Suppressor macrophage treated with lipopolysaccharide for 1 hour (primary cell): ENCODE measurements at places on chromosomes 4 and X.

DNA sequence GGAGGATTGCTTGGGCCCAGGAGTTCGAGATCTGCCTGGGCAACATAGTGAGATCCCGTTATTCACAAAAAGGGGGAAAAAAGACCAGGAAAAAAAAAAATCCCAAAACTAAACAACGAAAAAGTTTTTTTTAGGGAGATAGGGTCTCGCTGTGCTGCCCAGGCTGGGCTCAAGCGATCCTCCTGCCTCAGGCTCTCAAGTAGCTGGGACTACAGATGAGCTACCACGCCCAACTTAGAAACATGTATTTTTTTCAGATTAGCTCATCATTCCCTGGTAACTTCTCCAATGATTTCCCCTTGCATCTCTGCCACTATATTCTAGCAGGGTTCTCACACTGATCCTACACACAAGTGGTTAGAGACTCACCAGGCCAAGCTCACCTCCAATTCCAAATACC, 24.4 kb upstream of the IRAK1 start:
- peak; percentile 69 for DNase-seq

DNA sequence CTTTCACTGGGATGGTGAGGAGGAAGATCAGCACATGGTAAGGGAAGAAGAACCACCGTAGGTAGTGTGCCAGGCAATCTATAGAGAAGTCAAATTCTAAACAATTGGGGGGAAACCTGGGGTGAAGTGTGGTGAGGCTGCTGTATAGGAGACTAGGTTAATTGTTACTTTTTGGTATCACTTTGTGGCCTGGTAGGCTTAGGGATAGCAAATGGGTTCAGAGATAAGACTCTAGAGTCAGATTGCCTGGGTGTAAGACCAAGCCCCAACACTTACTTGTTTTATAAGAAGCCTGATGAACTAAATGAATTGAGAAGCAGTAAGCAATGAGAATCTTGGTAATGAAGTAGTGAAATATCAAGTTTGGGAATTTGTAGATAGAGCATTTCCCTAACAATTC, 8.7 kb downstream of the SMAD1 start:
- DNase-seq, result no peak

DNA sequence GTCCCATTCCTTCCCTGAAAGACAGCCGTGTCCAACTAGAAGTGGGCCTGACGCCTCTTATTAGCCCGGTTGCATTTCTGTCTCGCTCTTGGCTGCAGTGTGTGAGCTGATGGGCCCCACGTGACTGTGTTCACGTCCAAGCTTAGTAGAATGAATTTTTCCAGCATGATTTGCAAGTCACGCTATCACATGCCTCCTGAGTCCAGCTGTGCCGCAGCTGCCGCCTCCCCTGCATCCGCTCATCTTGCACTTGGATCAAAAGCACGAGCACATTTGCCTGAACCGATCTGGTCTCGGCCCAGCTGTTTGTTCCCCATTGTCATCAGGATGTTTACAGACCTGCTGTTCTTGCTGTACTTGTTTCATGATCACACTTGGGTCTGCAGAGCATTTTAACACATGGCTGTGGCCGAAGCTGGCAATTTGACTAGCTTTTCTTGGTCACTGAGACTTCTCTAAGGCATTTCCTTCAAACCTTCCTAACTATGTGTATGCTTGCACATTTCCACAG, 126.5 kb downstream of the KIT start:
- no peak for DNase-seq

DNA sequence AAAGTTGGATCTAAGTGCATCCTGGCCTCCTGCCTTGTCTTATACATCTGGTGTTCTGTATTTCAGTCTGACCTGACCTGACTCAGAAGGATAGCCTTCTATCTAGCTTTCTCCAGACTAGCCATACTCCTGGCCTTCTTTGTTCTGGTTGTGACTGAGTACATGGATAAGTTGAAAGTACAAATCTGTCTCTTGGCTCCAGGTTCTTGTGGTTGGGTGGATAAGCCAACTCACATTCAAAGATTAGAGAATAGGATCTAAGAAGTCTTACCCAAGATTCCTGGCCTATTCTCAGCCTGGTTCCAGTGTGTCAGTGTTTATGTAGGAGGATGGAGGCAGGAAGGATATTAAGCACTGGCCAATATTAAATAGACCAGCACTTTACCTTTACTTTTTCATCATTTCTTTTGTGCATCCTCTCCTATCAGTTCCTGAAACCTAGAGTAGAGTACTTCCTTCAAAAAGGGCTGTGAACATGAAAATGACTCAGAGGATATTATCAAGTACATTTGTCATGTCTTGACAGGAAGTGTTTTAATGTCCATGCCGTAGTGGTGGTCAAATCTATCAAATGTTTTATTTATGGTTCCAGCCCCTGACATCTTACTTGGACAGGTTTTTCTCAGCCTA, 123.5 kb downstream of the IL15 start:
- DNase-seq, result peak; percentile 22

GRCh38 chr4:26713563-26714151, 129.8 kb downstream of the TBC1D19 start:
- no peak for DNase-seq

DNA sequence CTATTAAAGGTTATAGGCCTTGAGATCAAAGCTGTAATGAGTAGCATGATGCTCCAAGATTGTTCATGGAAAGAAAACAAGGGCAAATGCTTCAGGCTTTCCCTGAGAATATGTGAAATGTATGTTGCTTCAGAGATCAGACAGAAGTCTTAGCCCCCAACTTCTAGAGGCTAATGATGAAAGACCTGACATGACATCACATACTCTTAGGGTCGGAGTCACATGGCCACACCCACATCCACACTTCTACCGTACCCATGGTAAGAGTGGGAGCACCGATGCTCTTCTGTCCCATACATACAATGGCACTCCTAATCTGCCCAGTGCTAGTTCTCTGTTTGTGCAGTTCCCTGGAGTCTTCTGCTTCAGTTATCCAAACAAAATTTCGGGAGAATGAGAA, 111.9 kb upstream of the ACSL4 start:
- DNase-seq, result peak; percentile 32

DNA sequence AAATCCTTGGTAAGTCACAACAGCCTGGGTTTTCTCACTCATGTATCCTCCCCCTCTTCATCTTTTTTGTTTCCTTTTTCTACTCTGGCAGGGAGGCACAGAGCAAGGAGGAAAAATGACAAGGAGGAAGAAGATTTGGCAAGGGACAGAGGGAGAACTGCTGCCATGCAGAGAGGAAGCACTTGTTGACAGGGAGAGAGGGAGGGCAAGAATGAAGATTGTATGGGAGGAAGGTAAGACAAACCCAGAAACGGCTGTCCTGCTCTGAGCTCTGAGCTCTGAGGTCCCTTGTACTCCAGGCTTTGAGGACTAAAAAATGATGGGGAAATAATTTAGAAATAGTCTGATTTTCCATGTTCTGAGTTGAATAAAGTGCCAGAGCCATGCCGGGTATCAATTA, 123.9 kb downstream of the DCHS2 start:
- DNase-seq, result no peak

DNA sequence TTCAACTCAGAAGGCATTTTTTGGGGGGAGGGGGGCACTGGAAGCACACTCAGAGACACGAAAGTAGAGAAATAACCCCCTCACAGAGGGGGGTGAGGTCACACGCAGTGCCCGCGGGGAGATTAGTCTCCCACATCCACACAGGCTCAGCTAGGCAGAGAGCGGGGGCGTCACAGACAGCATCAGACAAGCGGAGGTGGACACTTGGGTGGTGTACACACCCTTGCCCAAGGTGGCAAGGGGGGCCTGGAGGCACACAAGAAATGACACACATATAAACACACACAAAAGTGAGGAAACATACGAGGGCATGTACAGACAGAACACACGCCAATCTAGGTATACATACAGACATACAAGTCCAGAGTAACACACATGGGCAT, 637 bp upstream of the SYN1 start:
- DNase-seq, result no peak

DNA sequence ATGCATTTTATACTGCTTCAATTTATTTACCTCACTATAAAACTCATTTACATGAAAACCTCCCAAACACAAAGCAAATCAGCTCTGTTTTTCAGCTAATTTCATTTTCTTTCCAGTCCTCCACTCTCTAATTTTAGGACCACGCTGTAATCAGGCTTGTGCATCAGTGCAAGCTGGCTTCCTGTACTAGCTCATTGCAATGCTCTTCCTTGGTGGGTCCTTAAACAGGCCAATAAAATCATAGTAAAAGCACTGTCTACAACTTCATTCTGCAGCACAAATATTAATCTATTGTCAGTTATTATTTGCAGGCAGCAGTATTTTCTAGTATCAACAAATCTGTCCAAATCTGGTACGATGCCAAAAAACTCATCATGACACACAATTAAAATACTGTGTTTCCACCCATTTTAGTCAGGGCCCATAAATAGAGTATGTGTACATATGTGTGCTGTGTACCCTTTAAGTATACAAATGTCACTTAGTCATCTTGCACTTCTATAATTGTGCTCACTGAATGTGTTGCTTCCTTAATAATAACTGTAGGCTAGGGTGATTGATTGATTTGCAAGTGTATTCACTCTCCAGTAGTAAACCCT, 178.2 kb upstream of the HCCS start:
- DNase-seq, result no peak
